Hematopoietic multipotent progenitor cell treated with erythropoietin and hydrocortisone succinate and interleukin-3 and kit ligand, for 15 days (in vitro differentiated cells): ENCODE measurements at places on chromosomes 12 and 14.

GRCh38 chr12:104372061-104372720, 68.7 kb downstream of the EID3 start:
- DNase-seq: no peak

- no peak for DNase-seq
Measured at GRCh38 chr12:46131732-46132469, 136.9 kb downstream of the SLC38A1 start.

DNA sequence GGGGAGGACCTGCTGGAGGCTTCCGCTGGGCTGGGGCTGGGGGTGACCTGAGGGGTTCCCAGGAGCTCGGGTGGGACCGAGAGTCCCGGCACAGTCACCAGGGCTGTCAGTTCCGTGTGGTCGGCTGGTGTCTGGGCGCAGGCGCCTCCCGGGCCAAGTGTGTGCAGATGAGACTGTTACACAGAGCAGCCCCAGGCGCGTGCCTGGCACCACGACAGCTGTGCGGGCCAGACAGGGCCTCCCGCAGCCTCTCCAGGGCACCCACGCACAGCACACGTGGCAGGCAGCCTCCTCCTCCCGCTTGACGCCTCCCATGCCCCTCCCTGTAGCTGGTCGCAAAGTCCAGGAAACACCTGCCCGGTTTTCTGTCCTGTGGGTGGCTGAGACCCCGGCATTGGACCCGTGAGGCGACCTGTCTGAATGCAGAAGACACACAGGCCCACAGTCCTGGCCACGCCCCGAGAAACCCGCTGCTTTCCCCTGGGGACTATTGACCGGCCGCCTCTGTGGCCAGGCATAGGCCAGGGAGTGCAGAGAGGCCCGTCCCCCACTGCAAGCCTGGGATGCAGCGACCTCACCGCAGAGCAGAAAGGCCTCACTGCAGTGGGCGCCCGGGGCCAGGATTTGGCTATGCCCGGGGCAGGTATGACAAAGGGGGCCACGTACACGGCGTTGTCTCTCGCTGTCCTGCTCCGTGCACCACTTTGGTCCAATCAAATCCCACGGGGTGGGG, 12.1 kb upstream of the GALNT9 start:
- DNase-seq: no peak

DNA sequence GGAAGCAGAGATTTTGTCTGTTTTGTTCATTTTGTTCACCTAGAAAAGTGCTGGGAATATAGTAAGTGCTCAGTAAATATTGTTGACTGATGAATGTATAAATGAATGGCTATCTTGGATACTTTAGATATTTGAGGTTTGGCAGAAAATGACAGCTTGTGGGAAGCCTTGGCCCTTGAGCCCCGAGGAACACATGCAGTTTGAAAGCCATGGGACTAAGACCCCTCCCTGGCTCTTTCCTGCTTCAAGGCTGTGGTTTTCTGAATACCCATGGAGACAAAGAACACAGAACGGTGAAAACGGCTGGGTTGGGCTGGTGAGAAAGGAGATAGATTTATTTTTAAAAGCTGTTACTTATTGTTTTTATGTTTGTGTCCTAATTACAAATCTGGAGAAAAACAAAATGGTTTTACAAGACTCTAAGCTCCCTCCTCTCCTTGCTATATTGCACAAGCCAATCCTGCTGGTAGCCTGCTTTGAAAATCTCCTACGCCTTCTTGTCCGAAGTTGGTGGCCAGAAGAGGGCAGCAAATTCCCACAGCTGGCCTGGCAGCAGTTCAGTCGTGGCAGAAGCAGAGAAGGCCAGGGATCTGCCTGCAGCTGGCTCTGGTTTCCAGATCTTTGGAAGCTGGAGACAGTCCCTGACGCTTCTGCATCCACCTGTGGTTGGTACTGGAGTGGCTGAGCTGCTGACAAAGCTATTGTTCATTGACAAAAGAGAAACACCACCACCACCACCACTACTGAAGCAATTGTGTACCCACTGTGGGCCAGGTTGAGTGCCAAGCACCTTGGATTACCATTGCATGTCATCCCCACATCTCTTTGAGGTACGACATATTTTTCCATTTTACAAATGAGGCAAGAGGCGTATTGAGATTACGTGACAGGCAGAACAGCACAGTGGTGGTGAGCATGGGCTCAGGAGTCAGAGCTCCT, 5.2 kb upstream of the KRT85 start:
- peak; percentile 47 for DNase-seq

DNA sequence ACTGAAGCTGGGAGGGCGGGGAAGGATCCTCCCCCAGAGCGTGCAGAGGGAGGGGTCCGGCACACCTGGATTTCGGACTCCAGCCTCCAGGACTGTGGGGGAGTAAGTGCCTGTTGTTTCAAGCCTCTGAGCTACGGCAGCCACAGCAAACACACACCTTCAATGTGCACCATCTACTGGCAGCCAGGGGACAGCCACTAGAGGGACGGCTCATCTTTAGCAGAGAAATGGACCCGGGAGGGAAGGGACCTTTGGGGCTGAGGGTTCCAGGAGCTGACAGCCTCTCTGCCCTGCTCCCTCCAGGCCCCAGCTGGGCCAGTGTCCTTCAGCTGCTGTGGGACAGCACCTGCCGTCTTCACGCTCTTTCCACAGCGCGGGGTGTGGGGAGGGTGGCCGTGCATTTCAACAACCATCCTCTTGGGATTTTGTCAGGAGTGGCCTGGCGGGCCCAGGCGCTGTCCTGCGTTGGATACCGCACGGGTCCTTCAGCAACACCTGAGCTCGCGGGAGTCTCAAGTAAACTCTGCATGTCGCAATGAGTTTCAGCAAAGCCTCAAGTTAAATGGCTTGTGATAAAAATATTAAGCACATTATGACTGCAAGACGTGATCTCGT, 209.2 kb upstream of the C14orf180 start:
- DNase-seq: no peak

GRCh38 chr12:121774968-121775474, 18.5 kb downstream of the RHOF start:
- DNase-seq: no peak

- no peak for DNase-seq
Measured at GRCh38 chr14:88327497-88327896, 4.4 kb upstream of the KCNK10 start.

GRCh38 chr14:24051789-24052655, at the start of gene CARMIL3:
CARMIL3 (plus strand) TSS chr14:24052009; CDS start chr14:24052154, 145 bp downstream.
- DNase-seq: peak; percentile 8

DNA sequence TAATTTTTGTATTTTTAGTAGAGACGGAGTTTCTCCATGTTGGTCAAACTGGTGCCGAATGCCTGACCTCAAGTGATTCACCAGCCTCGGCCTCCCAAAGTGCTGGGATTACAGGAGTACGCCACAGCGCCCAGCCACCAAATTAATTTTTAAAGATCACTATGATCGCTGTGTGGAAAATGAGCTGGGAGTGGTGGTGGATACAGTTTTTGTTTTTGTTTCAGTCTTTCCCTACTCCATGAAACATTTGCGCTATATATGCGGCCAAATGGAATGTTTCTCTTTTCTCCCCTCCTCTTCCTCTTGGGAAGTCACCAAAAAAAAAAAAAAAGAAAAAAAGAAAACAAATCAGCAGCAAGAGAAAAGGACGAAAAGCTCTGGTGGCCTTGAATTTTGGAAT, 20.8 kb upstream of the P2RX4 start:
- DNase-seq: no peak

- DNase-seq: no peak
Measured at GRCh38 chr14:98229656-98230366, 1042.2 kb downstream of the BCL11B start.

GRCh38 chr12:106291342-106291741, 11.2 kb upstream of the TCP11L2 start:
- no peak for DNase-seq

DNA sequence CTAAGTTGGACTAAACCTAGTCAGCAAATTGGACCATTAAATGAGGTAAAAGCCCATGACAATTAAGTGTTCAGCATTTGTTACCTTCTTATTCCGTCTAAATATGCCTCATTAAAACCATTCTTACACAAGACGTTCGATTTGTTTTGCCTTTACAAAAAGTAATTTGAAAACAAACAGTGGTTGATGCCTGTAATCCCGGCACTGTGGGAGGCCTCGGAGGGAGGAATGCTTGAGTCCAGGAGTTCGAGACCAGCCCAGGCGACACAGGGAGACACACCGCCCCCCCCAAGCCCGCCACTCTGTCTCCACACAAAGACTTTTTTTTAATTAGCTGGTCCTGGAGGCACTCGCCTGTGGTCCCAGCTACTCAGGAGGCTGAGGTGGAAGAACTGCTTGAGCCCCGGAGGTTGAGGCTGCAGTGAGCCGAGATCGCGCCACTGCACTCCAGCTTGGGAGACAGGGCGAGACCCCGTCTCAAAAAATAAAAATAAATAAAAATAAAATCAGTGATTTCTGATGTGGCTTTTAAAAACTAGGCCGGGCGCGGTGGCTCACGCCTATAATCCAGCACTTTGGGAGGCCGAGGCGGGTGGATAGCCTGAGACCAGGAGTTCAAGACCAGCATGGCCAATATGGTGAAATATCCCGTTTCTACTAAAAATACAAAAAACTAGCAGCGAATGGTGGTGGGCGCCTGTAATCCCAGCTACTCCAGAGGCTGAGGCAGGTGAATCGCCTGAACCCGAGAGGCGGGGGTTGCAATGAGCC, 856 bp upstream of the EIF4B start:
- DNase-seq: no peak
